Motor neuron (in vitro differentiated cells): ENCODE measurements at places on chromosomes 7 and 10.

- no peak for ATAC-seq
These were observed 158.0 kb downstream of the HDAC9 start for GRCh38 chr7:18653381-18654155.

GRCh38 chr10:103921248-103921647 is 3.3 kb upstream of the STN1 start:
- no peak for ATAC-seq

DNA sequence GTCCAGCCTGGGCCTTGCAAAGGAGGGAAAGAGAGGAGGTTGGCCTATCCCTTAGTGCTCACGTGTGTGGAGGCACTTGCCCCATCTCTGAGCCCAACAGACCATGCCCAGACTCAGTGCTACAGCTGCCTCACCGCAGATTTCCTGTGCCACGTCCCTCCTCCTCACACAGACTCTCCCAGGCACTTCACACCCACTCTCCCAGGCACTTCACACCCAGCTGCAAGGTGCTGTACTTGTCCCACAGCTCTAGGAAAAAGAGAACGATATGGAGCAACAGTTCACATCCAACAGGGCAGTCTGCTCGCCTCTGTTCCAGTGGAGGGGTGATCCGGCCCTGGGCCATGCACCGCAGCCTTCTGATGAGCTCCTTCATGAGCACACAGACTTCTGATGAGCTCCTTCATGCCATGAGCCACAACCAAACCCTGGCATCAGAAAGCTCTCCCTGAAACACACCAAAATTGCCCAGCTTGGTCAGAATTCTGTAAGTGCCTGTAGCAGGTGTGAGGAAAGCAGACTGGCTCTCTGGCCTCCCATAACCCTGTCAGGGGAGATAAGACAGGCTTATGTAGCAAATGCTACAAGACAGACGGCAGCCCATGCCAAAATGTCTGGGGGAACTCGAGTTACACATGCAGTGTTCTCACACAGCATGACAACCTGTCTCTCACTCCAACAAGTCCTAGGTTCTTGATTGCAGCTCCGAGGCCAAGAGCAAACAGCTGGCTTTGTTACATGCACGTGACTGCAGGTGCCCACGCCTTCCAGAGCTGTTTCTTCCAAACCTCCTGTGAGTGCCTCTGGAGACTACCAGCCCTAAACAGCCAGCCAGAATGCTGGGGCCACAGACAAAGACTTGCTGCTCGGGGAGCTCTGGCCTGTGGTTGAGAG is 348.5 kb downstream of the GRID1 start:
- ATAC-seq: no peak

GRCh38 chr10:11329062-11329673 is 282.3 kb downstream of the USP6NL start:
- no peak for ATAC-seq

DNA sequence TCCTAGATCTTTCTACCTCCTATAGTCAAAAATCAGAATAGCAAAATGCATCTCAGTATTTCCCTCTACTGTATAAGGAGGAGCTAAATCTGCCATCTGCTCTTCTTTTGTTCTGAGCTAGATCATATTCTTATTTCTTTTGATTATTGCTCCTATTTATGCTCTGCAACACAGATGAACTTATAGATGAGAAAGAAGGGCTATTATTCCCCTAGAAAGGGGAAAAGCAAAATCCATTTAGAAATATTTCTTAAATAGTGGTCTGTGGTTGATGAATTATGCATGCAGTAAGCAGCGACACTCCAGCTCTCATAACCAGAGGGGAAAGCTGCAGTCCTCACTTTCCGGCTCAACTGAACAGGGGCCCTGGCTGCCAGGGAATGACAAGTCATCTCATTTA is 207.3 kb upstream of the SORCS1 start:
- ATAC-seq: no peak

DNA sequence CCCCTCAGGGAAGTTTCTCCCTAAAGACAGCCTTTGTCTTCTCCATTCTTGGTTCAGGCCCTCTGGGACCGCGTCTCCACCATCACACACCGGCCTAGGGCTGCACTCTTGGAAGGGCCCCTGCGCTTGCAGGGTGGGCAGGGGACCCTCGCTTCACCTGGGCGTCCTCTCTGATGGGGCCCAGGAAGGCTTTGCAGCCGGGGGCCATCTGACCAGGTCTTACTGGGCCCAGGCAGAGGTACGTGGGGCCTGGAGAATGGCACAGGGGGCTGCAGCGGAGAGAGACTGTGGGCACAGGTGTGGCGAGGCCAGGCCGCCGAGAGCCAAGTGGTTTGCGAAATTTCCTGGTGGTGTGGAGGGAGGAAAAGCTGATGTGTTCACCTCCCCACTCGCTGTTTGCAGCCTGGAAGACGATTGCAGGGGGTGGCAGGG is 44.4 kb downstream of the ALOX5 start:
- no peak for ATAC-seq

DNA sequence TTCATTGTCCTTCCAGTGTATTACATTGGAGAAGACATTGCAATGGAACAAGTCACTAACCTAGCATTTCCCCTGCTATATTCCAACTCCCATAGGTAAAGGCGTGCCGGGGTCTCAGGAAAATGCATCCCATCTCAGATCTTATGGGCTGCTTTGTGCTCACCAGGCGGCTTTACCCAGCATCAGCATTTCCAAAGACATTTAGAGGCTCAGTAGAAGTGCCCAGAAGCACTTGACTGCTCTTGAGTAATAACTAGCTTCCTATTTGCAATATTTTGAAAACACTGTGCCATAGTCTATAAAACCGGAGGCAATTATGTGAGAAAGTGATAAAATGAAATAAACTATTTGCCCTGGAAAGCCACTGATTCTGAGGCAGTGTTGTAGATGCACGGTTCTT is 415.0 kb upstream of the NPVF start:
- no peak for ATAC-seq

- ATAC-seq: no peak
These were observed 15.6 kb upstream of the AKR1C3 start for GRCh38 chr10:5078547-5079180.

GRCh38 chr7:159141167-159141566 is 3.5 kb downstream of the VIPR2 start:
- ATAC-seq: no peak

GRCh38 chr10:80458638-80459037 is 4.5 kb downstream of the TSPAN14 start:
- ATAC-seq: no peak

GRCh38 chr7:139618482-139619366 is 95.2 kb downstream of the CLEC2L start:
- ATAC-seq: no peak

- ATAC-seq: no peak
These were observed 61.1 kb upstream of the C10orf90 start for GRCh38 chr10:126731610-126731990.

DNA sequence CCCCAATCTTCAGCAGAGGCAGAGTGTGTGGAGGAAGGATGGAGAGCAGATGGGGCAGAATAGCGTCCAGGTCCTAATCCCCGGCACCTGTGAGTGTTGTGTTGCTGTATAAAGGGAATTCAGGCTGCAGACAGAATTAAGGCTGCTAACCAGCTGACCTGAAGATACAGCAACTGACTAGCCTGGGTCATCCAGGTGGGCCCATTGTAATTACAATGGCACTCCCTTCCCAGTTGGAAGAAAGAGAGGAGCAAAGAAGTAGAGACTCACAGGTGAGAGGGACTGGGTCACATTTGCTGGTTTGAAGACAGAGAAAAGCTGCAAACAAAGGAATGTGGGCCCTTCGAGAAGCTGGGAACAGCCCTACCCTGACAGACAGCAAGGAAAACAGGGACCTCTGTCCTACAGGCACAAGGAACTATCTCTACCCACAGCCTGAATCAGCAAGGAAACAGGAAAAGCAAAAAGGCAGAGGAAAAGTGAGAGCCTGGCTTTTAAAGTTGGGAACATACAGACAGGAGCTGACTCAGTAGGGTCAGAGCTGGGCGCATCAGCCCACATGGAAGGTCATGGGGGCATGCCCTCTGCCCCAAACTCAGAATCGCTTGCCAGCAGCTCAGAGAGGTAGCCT is 11.6 kb upstream of the TMEM72 start:
- no peak for ATAC-seq

- ATAC-seq: no peak
These were observed 196.1 kb upstream of the TCF7L2 start for GRCh38 chr10:112753961-112754411.

- ATAC-seq: no peak
These were observed 46.4 kb upstream of the PARD3 start for GRCh38 chr10:34861293-34862021.

DNA sequence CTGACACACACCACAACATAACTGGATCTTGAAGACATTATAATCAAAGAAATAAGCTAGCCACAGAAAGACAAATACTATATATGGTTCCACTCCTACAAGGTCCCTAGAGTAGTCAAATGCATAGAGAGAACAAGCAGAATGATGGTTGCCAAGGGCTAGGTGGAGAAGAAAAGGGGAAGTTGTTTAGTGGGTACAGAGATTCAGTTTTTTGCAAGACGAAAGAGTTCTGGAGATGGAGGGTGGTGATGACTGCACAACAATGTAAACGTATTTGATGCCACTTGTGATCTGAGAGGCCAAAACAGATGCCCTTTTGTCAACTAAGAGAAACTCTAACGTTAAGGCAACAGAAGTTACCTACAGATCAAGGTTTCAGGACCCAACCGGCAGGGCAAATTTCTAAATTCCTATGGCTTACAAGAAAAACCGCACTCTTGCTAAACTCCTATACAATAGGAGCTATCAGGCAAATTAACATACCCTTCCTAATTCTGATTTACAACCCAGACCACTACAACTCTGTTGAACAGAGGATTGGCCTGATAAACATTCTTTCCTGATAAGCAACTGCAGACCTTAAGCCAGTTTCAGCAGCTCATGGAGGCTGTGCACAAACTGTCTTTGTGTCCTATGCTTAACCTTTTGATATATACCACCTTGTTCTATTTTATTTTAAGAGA is 69.0 kb downstream of the FAM107B start:
- ATAC-seq: no peak

DNA sequence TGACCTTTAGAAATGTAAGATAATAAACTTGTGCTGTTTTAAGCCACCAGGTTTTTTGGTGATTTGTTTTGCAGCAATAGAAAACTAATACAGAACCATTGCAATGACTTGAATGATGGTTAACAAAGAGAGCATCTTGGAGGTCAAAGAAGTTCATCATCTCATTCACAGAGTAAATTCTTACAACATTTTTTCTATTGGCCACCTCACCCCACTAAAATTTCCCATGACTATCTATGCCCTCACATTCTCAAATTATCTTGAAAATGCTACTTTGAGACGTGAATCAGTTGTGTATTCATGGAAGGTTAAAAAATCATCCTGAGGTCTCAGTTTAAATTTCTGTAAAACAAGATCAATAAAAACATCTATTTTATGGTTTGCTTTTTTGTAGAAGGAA is 754.2 kb downstream of the SORCS1 start:
- no peak for ATAC-seq

- no peak for ATAC-seq
These were observed 70.0 kb upstream of the CC2D2B start for GRCh38 chr10:95837783-95838182.

DNA sequence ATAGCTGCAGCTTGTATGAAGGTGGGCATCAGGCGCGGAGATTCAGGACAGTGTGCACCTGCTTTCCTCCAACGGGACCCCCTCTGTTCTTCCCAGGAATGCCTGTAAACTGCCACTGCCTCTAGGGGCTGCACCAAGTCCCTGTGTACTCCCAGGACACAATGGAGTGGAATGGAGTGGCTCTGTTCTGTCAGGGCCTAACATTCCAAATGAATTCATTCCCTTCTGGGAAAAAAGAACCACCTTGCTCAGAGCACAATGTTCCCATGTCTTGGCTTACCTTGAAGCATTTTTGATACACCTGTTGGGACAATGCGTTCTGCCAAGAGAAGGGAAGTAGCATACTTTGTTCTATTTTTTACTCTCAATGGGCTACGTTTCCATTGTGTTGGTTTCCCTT is 339.4 kb downstream of the FRMD4A start:
- peak; percentile 72 for ATAC-seq

DNA sequence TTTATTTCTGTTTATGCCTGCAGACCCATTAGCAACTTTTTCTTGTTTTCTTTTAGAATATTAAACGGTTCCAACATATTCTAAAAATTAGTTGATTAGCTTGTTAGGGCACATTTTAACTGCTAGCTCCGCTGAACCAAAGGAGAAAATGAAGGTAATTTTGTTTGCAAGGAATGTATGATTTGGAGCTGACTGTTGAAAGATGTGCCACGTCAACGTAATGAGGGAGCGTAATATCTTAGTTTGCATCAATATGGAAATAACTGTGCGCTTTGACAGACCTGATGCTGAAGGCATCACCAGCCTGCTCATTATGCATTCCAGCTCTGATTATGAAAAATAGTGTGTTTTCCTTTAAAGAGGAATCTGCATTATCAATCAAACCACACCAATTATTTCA is 102.0 kb upstream of the CTBP2 start:
- ATAC-seq: peak; percentile 42
